ENCODE measurements at places on chromosomes 16 and 17.

GRCh38 chr17:77354670-77355455 is 214.1 kb downstream of the SEC14L1 start:
- peak overlapping the region; percentile 55 for H3K27ac ChIP-seq
- peaks cover 10% of the 10 kb centered on the region for H3K4me1 ChIP-seq
- peak; percentile 72 for DNase-seq
- no peaks in the 10 kb centered on the region for H3K36me3 ChIP-seq
- H3K4me3 ChIP-seq, result no peak overlapping the region

GRCh38 chr16:12758031-12758669 is 45.5 kb downstream of the CPPED1 start:
- H3K4me1 ChIP-seq, result peaks cover 11% of the 10 kb centered on the region
- peak overlapping the region; percentile 86 for H3K27ac ChIP-seq
- H3K36me3 ChIP-seq, result no peaks in the 10 kb centered on the region

DNA sequence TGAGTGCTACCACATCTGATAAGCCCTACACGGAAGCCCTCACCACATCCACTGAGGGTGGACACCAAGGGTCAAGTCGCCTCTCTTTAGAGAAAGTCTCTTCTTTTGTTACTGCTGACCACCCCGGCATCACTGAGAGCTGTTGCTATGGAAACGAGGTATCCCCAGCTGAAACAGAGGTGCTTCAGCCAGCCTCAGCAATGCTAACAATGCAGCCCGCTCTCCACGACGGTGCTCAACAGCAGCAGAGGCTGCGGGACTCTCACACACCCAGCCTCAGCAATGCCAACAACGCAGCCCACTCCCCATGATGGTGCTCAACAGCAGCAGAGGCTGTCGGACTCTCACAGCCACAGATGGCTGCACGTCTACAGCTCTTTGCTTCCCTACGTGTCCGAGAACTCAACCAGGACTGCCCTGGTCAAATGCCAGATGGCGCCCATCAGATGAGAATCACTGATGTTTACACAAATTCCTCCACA is 41.4 kb downstream of the VPS53 start:
- no peak overlapping the region for H3K27ac ChIP-seq
- DNase-seq, result no peak
- no peak overlapping the region for H3K4me3 ChIP-seq
- H3K27me3 ChIP-seq, result no peaks in the 10 kb centered on the region

- H3K4me3 ChIP-seq, result no peak overlapping the region
- H3K27ac ChIP-seq, result no peak overlapping the region
- H3K4me1 ChIP-seq, result no peaks in the 10 kb centered on the region
- peaks cover 22% of the 10 kb centered on the region for H3K36me3 ChIP-seq
- no peaks in the 10 kb centered on the region for H3K27me3 ChIP-seq
- no peak for DNase-seq
Observed at GRCh38 chr17:80270104-80270503, 9.5 kb downstream of the RNF213 start.

DNA sequence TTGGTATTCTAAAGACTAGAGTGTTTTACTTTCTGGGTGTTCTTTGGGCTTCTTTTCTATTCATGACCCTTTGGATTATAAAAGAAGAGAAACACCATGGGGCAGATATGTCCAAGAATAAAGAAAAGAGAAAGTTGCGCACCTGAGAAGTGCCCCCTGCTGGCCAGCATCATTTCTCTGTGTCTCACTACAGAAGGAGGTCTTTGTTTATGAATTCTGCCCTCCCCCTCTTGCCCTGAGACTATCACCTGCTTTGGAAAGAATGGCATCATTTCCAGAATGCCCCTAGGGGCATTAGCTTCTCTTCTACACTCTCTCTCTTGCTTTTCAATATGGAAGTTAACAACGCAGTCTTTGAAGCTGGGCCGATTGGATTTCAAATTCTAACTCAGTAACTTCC is 45.0 kb downstream of the CDH13 start:
- no peaks in the 10 kb centered on the region for H3K27me3 ChIP-seq
- H3K4me3 ChIP-seq, result no peak overlapping the region
- no peak overlapping the region for H3K27ac ChIP-seq
- no peak for DNase-seq

DNA sequence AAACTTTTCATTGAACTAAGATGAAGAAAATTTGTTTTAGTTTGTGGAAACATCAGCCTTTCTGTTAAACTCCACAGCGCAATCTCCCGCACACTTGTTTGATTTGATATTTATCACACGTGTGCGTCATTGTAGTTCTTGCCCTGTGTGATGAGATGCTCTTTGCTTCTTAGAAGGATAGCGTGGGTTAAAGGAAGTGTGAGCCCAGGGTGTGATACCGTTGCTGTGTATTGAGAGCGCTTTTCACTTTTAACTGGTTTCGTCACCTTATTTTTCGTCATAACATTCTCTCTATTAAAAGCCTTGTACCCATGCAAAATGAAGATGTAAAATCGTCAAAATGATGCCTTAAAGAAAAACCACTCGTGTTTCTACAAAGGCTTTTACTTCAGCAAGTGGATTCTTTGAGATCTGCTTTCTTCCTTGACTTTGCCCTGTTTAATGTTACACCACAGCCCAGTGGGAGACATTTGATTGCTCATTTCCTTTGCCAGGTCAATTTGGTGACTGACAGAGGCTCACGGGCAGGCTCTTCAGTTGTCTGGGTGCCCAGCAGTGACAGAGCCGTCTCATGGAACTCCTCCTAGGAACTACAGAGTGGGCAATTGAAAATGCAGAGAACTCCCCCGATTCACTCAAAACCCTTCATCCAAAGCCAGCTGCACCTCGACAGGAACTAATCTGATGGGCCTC is 61.1 kb downstream of the RPA1 start:
- DNase-seq, result no peak
- no peak overlapping the region for H3K4me3 ChIP-seq
- peaks cover 15% of the 10 kb centered on the region for H3K36me3 ChIP-seq
- no peaks in the 10 kb centered on the region for H3K27me3 ChIP-seq

DNA sequence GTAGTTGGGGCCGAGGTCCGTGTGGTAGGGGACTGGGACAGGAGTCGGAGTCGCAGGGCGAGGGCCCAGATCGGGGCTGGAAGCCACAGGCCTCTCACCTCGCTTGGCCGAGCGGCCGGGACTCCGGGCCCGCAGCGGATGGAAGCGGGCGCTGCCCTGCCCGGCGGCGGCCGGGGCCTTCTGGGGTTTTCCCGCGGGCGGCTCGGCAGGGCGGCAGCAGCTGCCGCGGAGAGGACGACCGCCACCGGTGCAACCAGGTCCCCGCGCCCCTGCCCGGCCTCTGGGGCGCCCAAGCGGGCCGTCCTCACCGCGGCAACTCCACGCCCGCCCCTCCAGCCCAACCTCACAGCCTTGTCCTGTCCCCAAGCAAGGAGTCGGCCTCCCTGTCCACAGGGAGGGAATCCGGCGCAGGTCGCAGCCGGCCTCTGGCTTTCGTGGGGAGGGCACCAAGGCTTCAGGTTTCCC is 15.6 kb upstream of the UTP6 start:
- H3K4me3 ChIP-seq, result no peak overlapping the region
- no peak overlapping the region for H3K27ac ChIP-seq
- no peaks in the 10 kb centered on the region for H3K36me3 ChIP-seq
- peaks cover 4% of the 10 kb centered on the region for H3K4me1 ChIP-seq
- no peak for DNase-seq

Data from liver (tissue), 10 donors.